CD8-positive, alpha-beta memory T cell (primary cell): ENCODE measurements at places on chromosomes 1 and 21. TPM values are rescaled to one million over a fixed set of nuclear protein-coding genes. Genes with fewer than 3 reads are reported as not detected.

Gene CFAP141
- not detected for total RNA-seq

Gene TRIM46
- total RNA-seq = 7.3 TPM

GRCh38 chr1:44724296-44724954, 6.5 kb downstream of the RNU5D-1 start:
- H3K36me3 ChIP-seq = no peaks in the 10 kb centered on the region
- peak overlapping the region; percentile 39 for H3K4me3 ChIP-seq
- no peaks in the 10 kb centered on the region for H3K27me3 ChIP-seq
- peaks cover 47% of the 10 kb centered on the region for H3K4me1 ChIP-seq

GRCh38 chr1:61444288-61444687, 280.7 kb downstream of the TM2D1 start:
- H3K27ac ChIP-seq = no peak overlapping the region
- H3K27me3 ChIP-seq = no peaks in the 10 kb centered on the region
- DNase-seq = no peak
- H3K4me3 ChIP-seq = no peak overlapping the region

GRCh38 chr1:50976890-50977574, 7.0 kb downstream of the CDKN2C start:
- H3K36me3 ChIP-seq = no peaks in the 10 kb centered on the region
- no peak for DNase-seq
- H3K27ac ChIP-seq = peak overlapping the region; percentile 73
- peaks cover 14% of the 10 kb centered on the region for H3K4me1 ChIP-seq

DNA sequence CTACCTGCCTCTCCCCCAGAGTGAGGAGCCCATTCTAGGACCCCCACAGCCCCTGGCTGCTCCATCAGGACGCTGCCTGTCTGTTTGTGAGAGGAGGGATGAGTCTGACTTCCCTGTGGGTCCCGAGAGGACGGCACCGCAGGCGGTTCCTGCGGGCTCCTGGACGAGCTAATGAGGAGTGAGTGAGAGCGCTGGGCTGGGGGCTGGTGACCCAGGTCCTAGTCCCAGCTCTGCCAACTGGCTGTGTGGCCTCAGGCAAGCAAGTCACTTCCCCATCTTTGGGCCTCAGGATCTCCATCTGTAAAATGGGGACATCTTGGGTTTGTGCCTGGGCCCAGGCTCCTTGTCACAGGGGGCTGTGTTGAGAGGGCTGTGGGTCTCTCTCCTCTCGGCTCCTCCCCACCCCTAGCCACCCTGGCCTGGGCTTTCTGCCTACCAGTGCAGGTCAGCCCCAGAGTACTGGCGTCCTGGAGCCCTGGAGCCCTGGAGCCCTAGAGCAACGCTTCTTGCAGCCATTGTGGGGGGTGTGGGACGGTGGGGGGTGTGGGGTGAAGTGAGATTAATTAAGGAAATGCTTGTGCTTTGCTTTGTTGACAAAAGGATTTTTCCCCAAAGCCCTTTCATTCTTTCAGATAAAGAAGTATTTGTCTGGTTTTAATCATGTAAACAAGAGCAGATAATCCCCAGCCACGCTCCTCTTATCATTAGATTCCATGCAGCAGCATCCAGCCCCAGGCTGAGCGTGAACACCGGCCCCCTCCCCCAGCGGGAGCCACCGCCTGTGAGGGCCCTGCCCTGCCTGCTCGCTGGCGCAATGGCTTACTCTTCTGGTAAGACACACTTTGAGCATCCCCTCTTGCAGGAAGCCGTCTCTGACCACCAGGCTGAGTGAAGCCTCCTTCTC, 26.8 kb downstream of the SLC1A7 start:
- H3K36me3 ChIP-seq = no peaks in the 10 kb centered on the region
- no peaks in the 10 kb centered on the region for H3K27me3 ChIP-seq
- H3K4me3 ChIP-seq = no peak overlapping the region
- H3K4me1 ChIP-seq = no peaks in the 10 kb centered on the region
- DNase-seq = no peak

DNA sequence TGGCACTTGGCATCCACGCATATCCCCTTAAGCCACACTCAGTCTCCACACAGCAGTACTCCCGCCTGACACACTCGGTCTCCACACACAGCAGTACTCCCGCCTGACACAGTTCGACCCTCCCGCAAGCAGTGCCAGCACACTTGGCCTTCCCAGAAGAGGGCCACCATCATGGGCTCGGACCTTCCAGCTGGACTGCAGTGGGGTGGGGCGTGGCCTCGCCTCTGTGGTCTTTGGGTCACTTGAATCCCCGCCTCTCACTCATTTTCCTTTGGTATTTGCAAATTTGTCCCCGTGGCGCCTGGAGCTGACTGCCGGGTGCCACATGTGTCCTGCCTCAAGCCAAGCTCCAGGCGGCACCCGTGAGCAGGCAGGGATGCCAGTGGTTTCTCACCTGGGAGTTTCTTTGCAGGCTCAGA, 63.7 kb downstream of the FAAP20 start:
- DNase-seq = no peak
- H3K36me3 ChIP-seq = no peaks in the 10 kb centered on the region
- no peak overlapping the region for H3K27ac ChIP-seq
- H3K4me1 ChIP-seq = peaks cover 16% of the 10 kb centered on the region
